Hematopoietic multipotent progenitor cell (in vitro differentiated cells): ENCODE measurements at places on chromosomes 3 and 15. TPM values are rescaled to one million over a fixed set of nuclear protein-coding genes. Genes with fewer than 3 reads are reported as not detected.
A peak's percentile ranks its signal among the peaks of the same experiment; 100 is the strongest.

GRCh38 chr15:79394231-79394630, 37.9 kb upstream of the MINAR1 start:
- DNase-seq = no peak

DNA sequence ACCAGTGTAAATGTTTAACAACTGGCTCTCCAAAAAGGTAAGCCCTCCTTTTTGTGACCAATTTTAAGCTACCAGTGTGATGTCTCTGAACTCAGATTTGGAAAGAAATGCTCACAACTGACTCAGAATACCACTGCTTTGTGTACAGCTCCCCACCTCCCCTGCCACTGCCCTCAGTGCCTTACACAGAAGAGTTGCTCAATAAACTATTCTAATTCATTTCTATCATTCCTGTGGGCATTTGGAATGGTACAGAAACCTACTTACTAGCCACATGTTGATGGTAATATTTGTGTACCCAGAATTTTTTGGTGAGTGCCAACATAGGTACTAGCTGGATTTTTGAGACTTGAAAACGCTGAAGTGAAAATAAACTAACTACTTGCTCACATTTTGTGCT, 16.0 kb downstream of the LRRN1 start:
- no peak for DNase-seq

DNA sequence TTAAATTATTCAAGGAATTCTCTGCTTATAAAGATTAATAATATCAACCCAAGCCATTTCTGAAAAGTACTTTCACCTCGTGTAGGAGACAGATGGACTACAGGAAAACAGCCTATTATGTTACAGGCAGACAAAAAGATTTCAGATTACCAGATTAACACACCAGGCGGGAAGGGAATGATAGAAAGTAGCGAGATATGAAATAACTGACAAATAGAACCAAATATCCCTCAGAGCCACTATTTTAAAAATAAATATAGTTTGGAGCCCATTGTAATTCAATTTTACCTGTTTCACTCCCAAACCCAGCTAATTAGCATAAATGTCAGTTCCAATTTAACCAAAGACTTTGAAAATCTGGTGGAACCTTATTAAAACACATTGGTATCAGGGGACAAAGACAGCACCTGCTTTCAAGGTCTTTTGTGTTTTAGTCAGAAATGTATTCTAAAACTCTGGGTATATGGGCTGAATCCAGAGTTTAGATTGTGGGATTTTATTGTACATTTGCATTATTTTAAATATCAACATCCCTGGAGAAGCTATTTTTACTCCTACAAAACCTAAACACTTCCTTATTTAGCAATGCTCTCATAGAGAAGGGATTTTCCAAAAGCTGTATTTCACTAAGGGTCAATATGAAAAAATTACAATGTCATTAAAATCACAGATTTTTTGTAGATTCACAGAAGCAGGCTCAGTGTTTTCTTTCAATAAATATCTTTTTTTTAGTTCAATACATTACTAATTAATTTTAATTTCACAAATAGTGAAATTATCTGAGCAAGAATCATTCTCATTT, 138.4 kb downstream of the TNIK start:
- DNase-seq = no peak

GRCh38 chr3:111895071-111895470, 36.0 kb downstream of the PHLDB2 start:
- peak; percentile 79 for DNase-seq

Gene GOLGB1
- 8.6 TPM for total RNA-seq

Gene TMEM87A
- 29.6 TPM for total RNA-seq

GRCh38 chr3:17544632-17545031, 197.8 kb downstream of the TBC1D5 start:
- DNase-seq = no peak

GRCh38 chr3:183485585-183485984, 57.2 kb upstream of the MCF2L2 start:
- DNase-seq = no peak

- DNase-seq = no peak
Observed at GRCh38 chr3:25697553-25697952, 32.8 kb upstream of the TOP2B start.

Gene PATL2
- total RNA-seq = 5.7 TPM

Gene NR2E3
- not detected for total RNA-seq

- DNase-seq = no peak
Observed at GRCh38 chr3:119015942-119016341, 18.7 kb downstream of the IGSF11 start.

Gene SLC26A6
- 20.2 TPM for total RNA-seq

- no peak for DNase-seq
Observed at GRCh38 chr3:181250714-181251113, 261.2 kb upstream of the DNAJC19 start.

DNA sequence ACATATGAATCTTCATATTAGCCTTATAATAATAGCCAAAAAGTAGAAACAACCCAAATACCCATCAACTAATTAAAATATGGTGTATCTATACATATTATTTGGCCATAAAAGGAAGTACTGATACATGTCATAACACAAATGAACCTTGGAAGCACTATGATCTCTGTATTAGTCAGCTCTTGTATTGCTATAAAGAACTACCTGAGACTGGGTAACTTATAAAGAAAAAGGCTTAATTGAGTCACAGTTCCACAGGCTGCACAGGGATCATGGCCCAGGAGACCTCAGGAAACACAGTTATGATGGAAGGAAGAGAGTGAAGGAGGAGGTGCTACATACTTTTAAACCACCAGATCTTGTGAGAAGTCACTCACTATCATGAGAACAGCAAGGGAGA, 16.0 kb upstream of the CCR2 start:
- DNase-seq = no peak

DNA sequence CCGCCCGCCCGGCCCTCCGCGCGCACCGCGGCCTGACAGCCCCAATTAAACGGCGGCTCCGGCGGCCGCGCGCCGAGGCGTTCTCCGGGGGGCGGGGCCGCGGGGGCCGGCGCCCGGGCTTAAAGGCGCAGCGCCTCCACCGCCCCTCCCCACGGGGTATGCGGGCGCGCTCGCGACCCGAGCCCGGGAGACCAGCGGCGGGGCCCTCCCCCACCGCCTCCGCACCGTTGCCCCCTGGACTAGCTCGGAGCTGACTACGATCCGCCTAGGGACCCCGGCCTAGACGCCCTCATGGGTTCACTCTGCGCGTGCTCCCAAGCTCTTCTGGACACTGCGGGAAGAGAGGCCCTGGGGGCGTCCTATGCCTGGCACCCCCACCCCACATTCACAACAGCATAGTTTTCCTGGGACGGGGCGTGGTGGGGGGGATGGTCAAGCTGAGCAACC, at the start of gene DUSP7:
DUSP7 (minus strand) TSS at position 51 of the 447 bp plus-strand sequence. CDS start 205 bp downstream, outside the sequence.
- DNase-seq = peak; percentile 64

GRCh38 chr3:60497902-60498301, 753.4 kb downstream of the FHIT start:
- DNase-seq = no peak

DNA sequence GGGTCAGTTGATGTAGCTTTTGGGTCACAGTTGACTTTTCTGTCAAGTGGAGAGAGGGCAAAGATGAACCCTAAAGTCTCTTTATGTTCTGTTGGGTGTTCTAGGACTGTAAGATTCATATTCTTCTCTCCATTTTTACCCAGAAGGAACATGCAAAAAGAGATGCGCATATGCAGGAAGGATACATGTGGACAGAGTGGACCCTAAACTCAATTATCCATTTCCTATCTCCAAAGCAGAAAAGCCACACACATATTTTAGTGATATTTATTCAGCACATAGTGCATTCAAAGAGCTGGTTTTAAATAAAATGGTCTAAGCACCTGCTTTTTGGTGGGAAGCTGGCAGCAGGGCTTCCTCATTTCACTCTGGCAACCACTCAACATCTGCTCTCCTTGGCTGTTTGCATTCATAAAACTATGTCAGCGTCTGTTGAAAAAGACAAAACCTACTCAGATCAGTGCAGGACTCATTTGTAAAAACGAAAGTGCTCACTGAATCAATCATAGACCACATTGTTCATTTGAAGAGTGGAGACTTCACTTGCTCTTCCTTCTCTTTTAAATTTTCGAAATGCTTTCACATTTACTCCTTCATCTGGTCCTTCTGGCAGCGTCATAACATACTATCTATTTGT, 96.6 kb downstream of the SEMA6D start:
- peak; percentile 1 for DNase-seq

DNA sequence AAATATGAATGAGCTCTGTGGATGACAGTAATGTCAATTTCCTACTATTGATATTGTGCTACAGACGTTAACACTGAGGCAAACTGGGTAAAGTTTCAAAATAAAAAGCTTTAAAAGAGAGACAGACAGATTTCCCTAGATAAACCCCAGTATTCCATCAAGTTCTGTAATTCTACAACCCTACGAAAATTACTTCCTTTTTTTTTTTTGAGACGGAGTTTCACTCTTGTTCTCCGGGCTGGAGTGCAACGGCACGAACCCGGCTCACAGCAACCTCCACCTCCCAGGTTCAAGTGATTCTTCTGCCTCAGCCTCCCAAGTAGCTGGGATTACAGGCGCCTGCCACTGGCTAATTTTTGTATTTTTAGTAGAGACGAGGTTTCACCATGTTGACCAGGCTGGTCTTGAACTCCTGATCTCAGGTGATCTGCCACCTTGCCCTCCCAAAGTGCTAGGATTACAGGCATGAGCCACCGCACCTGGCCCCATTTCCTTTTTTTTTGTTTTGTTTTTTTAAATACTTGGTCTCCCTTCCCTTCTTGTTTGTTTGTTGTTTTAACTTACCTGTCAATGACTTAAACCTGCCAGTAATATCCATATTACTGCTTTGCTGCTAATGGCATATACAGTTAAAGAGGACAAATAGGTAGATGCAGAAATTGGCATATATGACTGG, 57.2 kb downstream of the CBLB start:
- DNase-seq = no peak

GRCh38 chr3:183558495-183558894, 3.0 kb upstream of the KLHL6 start:
- DNase-seq = peak; percentile 39

DNA sequence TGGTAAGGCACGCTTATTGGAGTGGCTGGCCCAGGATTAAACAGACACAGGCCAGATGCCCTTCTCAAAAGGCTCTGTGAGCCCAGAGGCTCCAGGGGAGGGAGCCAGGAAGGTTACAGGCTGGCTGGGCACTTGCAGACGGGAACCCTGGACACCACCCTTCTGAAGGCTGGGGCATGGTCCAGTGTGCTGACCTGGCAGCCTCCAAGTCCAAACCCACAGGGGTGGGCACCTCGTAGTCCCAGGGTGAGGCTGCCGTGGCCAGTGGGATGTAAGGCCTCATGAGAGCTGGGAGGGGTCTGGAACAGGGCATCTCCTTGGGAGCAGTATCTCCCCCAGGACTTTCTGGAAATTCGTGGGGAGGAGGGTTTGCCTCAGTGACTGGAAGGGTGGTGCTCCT, 19.6 kb downstream of the EFCC1 start:
- DNase-seq = no peak

DNA sequence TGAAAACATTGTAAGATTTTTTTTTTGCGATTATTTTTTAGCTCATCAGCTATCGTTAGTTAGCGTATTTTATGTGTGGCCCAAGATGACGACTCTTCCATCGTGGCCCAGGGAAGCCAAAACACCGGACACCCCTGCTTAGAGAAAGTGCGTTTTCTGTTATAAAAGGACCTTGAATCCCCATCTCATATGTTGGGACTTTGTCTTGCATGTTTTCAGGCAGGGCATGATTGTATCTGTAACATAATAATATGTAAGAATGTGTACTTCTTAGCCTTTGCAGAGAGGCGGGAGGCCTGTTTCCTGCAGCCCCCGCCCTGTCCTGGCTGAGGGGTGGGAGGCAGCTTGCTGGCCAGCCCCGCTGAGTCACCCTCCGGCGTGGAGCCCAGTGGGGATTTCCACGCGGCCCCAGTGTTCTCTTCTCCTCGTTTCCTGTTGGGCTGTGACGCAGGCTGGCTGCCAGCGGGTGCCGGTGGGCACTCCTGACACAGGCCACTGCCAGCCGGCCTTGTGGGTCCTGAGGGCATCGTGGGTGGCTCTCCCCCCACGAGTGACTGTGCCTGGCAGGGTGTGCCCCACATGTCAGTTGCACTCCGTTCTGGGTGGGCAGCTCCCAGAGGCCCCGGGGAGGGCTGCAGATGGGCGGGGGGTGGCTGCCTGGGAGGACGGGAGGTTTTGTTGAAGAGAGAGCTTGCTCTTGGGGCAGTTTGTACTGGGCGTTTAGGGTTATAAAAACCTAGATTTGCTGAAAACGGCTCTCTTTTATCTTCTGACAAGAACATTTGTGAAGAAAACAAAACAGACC, 55.6 kb downstream of the SMAD3 start:
- peak; percentile 98 for DNase-seq

Gene RASA2
- total RNA-seq = 11.6 TPM

DNA sequence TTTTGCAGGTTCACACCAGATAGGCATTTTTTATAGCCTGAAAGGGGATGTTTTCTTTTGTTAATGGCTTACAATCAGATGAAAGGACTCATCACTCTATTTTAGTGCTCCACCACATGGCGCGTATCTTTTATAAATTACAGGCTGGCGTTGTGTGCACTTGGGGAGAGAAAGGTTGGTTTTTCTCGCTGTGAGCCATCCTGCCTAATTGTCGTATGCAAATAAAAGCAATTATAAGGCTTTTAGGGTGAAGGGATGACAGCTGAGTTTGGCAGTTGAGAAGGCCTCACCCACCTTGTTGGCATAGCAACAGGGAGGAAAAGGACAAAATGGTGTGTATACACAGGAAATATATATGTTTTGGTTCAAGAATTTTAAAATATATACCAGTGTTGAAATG, 268.0 kb downstream of the NR2F2 start:
- no peak for DNase-seq

DNA sequence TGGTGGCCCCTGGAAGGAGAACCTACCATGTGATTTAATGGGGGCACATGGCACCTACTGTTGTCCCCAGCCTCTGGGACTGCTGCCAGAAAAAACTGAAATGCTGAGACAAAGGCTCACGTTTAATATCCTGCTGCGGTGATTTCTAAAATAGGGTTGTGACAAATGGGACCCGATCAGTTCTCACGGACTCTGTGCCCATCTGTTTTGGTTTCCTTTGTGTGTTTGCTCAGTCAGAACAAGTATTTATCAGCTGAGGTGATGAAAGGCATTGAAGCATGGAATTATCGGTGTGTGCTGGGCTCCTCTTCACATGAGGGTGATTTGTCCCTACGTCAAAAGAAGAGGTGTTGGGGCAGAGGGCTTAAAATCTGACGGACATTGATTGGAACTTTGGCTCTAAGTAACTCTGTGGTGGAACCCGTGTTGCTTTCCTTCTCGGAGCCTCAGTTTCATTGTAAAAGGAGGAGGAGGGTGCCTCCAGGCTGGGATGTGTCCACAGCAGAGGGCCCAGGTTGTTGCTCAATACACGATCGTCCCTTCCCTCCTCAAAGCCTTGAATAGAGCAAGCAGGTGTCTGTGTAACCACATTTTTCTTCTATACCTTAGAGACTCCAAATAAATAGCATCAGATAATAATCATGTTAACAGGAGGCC, 283.3 kb upstream of the RGMA start:
- DNase-seq = no peak

Gene MYO5C
- total RNA-seq = 41.2 TPM

Gene SLC6A11
- total RNA-seq = under 0.01 TPM

GRCh38 chr15:78408355-78408640, 29.7 kb upstream of the IREB2 start:
- no peak for DNase-seq
